Endodermal cell (in vitro differentiated cells): ENCODE measurements at places on chromosomes 13 and 19. TPM values are rescaled to one million over a fixed set of nuclear protein-coding genes. Genes with fewer than 3 reads are reported as not detected.
A peak's percentile ranks its signal among the peaks of the same experiment; 100 is the strongest.

- no peaks in the 10 kb centered on the region for H3K4me1 ChIP-seq
- DNase-seq: no peak
- no peak overlapping the region for H3K4me3 ChIP-seq
- no peaks in the 10 kb centered on the region for H3K27me3 ChIP-seq
- no peaks in the 10 kb centered on the region for H3K36me3 ChIP-seq
- H3K27ac ChIP-seq: no peak overlapping the region
Observed at GRCh38 chr13:23718996-23719395, 148.8 kb downstream of the TNFRSF19 start.

DNA sequence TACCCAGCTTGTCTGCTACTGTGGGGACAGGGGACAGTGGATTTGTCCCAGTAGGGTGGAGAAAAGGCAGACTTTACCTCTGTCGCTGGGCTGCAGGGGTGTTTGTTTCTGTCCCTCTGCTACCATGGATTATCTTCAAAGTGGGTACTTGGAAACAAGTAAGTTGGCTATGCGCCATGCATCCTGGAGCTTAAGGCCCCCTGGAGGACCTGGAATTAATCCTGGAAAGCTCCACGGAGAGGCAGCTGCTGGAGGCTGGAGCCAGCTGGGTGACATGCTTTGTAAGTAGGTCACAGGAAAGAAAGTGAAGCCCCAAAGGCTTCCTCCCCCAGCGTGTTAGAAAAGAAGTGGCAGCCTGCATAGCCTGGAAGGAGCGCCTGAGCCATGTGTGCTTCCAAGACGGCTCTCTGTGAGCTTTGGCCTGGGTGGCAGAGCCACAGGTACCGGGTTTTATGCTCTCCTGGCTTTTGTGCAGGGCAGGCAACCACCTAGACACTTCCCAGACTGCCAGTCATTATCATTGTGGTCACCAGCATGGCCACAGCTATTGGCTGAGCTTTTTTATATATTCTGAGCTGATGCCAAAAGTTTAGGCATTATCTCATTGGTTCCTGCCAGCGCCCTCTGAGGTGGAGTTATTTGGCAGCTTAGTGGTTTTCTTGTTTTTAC, 9.5 kb downstream of the B3GLCT start:
- no peaks in the 10 kb centered on the region for H3K27me3 ChIP-seq
- peak; percentile 73 for DNase-seq
- H3K36me3 ChIP-seq: no peaks in the 10 kb centered on the region
- no peak overlapping the region for H3K4me3 ChIP-seq
- peaks cover 13% of the 10 kb centered on the region for H3K4me1 ChIP-seq
- H3K27ac ChIP-seq: peak overlapping the region; percentile 77

DNA sequence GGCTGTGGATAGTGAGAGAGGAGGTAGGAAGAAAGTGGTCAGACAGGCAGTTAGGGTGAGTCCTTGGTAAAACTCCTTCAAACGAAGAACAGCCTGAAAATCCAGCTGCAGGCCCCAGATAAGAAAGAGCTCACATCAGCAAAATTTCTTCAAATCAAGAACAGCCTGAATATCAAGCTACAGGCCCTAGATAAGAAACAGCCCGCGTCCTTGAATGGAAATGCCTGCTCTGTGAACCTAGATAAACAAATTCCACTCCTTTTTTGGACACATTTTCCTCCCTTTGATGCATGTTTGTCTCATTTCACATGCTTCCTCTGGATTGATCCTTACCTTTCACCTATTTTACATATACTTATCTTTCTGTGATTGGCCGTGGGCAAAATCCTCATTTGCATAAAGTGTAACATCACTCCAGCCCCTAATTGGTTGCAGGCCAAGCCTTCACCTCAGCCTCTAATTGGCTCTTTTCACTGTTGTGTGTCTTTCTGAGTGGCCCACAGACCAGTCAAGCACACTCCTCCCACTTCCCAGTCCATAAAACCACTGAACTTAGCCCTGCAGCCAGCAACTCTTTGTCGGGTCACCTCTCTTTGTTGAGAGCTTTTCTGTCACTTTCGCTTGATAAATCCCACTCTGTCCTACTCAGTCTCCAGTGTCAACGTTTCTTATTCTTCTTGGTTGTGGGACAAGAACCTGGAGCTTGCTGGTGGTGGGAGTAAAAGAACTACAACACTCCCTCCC, 6.0 kb upstream of the SULT2A1 start:
- no peaks in the 10 kb centered on the region for H3K4me1 ChIP-seq
- no peak overlapping the region for H3K4me3 ChIP-seq
- no peaks in the 10 kb centered on the region for H3K36me3 ChIP-seq
- no peaks in the 10 kb centered on the region for H3K27me3 ChIP-seq
- H3K27ac ChIP-seq: no peak overlapping the region

DNA sequence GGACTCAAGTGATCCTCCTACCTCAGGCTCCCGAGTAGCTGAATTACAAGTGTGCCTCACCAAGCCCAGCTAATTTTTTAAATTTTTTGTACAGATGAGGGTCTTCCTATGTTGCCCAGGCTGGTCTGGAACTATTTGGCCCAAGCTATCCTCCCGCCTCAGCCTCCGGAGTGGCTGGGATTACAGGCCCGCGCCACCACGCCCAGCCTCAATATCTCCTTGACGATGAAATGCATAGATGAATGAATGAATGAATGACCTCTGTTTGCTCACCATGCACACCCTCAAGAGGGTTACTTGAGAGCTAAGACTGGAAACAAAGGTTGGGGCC, 14.9 kb upstream of the AP1M2 start:
- H3K27me3 ChIP-seq: no peaks in the 10 kb centered on the region
- H3K4me1 ChIP-seq: peaks cover 14% of the 10 kb centered on the region
- no peak overlapping the region for H3K27ac ChIP-seq
- H3K36me3 ChIP-seq: no peaks in the 10 kb centered on the region
- no peak for DNase-seq

Gene PRKCSH
- total RNA-seq: 449 to 483 TPM (median 454 TPM) in 3 replicates

- no peak for DNase-seq
- H3K4me3 ChIP-seq: no peak overlapping the region
- no peaks in the 10 kb centered on the region for H3K4me1 ChIP-seq
- no peaks in the 10 kb centered on the region for H3K27me3 ChIP-seq
- H3K36me3 ChIP-seq: no peaks in the 10 kb centered on the region
- no peak overlapping the region for H3K27ac ChIP-seq
Observed at GRCh38 chr13:91540158-91540736, 141.8 kb downstream of the GPC5 start.

- no peaks in the 10 kb centered on the region for H3K4me1 ChIP-seq
- H3K36me3 ChIP-seq: no peaks in the 10 kb centered on the region
- H3K27ac ChIP-seq: no peak overlapping the region
- H3K4me3 ChIP-seq: no peak overlapping the region
- peaks cover 8% of the 10 kb centered on the region for H3K27me3 ChIP-seq
Observed at GRCh38 chr19:38395381-38396114, 7.1 kb downstream of the SPRED3 start.

DNA sequence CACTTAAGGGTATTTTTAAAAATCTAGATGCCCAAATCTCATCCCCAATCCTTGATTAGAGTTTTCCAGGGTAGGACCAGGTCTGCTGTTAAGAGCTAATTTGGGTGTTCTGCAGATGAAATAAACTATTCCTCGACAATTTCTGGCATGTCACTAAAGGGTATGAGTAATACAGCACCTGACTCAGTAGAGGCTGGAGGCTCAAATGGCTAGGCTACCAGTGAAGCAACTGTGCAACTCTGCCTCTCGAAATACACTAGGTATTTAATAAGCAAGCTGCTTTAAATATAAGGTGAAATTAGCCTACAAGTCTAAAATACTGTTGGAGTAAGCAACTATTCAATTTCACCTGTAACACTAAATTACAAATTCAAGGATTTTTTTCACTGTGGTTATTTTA, 1.5 kb downstream of the RNF6 start:
- H3K27me3 ChIP-seq: peaks cover 13% of the 10 kb centered on the region
- no peak overlapping the region for H3K27ac ChIP-seq
- H3K4me3 ChIP-seq: peak overlapping the region; percentile 93
- H3K36me3 ChIP-seq: peaks cover 44% of the 10 kb centered on the region

Gene ZNF534
- total RNA-seq: 0.43 and 0.62 TPM in 2 replicates

DNA sequence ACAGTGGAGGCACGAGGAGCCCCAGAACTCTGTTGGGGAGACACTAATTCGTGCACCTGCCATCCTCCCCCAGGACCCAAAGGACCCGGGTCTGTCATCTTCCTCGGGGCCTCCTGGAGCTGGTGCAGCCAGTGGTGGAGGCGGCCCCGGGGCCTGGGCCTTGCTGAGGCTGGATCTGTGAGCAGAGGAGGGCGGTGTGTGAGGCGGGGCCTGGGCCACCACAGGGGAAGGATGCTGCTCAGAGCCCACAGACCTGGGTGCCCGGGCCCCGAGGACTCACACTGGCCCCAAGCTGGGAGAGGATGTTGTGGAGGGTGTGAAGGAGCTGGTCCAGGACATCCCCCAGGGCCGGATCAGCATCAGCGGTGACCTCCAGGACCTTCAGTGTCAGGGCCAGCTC, 8.3 kb downstream of the IFNL3 start:
- no peaks in the 10 kb centered on the region for H3K4me1 ChIP-seq
- H3K4me3 ChIP-seq: no peak overlapping the region
- no peak overlapping the region for H3K27ac ChIP-seq
- no peaks in the 10 kb centered on the region for H3K36me3 ChIP-seq

DNA sequence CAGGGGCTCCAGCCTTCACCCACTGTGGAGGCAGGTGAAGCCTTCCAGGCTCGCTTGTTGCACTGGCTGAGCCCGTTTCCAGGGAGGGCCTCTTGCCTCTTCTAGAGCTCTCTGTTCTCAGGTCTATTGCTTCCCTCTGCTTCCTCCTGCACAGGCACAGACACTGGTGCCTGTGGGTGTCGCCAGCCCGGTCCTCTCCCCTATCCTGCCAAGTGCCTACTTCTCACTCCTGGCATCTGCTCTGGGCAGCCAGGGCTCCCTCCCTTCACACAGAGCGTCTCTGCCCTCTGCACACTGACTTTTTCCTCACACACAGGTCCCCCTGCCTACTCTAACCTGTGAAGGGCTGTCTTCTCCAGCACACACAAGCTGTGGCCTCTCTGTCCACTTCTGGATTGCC, 60.3 kb downstream of the SLC7A9 start:
- H3K27me3 ChIP-seq: no peaks in the 10 kb centered on the region
- no peak overlapping the region for H3K4me3 ChIP-seq
- H3K27ac ChIP-seq: no peak overlapping the region
- no peak for DNase-seq

Gene ANGPTL8
- total RNA-seq: not detected in 2 replicates

DNA sequence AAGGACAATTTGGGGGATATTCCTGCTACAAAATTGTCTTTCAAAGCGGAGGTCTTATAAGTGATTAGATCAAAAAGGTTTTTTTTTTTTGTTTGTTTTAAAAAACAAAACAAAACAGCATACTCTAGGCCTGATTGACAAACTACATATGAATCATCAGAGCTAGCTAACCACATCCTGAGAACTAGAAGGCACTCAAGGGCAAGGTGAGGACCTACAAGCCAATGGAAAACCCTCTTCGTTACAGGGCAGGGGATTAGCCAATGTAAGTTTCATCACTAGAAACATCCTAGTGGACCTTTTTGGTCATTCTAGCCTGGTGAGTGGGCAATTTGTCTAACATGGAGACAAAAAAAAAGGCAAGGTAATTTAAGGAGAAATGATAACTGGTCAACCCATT, 428.6 kb downstream of the RFC3 start:
- no peaks in the 10 kb centered on the region for H3K36me3 ChIP-seq
- DNase-seq: no peak
- no peak overlapping the region for H3K27ac ChIP-seq
- H3K27me3 ChIP-seq: no peaks in the 10 kb centered on the region
- no peaks in the 10 kb centered on the region for H3K4me1 ChIP-seq
- H3K4me3 ChIP-seq: no peak overlapping the region

Gene ZNF491
- total RNA-seq: 0.90 TPM in 2 replicates
